Activated T-cell treated with anti-CD3 and anti-CD28 coated beads, Interleukin-2, amount 50 U/mL, for 1 hour (primary cell): ENCODE measurements at places on chromosomes 16 and 17.

GRCh38 chr16:49543631-49543946 is 170.0 kb downstream of the C16orf78 start:
- DNase-seq = no peak

- DNase-seq = peak; percentile 29
Measured at GRCh38 chr16:50067290-50067853, 1.6 kb downstream of the HEATR3 start.

DNA sequence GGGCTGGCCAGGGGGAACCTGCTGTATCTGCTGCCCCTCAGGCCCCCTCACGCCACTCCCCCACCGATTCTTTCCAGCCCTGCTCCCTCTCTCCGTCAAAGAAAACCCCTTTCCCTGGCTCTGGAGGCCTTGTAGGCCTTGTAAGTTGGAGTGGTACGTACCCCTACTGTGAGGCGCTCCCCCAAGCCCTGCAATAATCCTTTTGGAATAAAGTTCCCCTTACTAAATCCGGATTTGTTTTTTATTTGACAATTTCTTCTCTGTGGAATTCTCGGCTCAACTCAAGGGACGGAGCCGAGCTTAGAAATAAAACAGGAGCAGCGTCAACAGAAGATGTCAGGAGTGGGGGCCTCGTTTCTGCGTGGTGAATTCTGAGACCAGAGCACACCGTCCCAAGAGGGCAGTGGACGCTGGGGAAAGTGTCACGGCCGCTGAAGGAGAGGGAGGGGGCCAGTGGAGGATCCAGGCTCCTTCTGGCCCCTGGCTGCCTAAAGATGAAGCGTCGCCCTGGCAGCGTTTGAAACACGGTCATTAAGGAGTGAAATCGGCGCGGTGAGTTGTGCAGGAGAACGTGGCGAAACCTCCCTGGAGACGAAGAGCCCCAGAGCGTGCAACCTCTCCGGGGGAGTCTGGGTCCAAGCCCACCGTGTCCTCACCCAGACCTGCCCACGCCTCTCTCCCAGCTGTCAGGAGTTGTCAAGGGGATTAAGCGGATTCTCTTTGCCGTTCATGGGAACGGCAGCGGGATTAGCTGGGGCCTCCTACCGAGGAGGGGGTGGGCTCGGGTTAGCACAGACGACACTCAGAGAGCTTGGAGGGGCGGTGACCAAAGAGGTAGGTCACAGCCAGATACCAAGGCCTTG is 47.0 kb downstream of the SLC7A5 start:
- no peak for DNase-seq

- no peak for DNase-seq
Measured at GRCh38 chr16:10683170-10683569, 11.6 kb downstream of the TEKT5 start.

DNA sequence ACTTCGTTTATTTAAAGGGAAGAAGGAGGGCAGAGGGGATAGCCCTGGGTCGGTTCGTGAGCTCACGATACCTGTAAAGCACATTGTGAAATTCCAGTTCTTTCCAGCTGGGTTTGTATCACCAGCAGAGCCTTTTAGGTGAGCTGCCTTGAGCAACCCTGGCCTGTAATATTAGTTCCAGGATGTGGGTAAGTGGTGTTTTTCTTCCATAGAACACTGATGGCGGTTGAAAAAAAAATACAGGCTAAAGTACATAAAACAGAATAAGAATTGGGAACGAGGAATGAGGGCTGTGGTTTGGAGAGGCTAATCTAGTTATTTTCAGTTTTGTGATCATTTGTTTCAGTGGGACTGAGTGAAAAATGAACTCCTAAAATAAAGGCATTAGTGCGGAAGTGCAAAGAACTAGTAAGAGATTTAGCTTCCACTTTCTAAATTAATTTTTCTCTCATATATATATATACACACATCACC is 20.6 kb downstream of the HS3ST3B1 start:
- DNase-seq = no peak

DNA sequence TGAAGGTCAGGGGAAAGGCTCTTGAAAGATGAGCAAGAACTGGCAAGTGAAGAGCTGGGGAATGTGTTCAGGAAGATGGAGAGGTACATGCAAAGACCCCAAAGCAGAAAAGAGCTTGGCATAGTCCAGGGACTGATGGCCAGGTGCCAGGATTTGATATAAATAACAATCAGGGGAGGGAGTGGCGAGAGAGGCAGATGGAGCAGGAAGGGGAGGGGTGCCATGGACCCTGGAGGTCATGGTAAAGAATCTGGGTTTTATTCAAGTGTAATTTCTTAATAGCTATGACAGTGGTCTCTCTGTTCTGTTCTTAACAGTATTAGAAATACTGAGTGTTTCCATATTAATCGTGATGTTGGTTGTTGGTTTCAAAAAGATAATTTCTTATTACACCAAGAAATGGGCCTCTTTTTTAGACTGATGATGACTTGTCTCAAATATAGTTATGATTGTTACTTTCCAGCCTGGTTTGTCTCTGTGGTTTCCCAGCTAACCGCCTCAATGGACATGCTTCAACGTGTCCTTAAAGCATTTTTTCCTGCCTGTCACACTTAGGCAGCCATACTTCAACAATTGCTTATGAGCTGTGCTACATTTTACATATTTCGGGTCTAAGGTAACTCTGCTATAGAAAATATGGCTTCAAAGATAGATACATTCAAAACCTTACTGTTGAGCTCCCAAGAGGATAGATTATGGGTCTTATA is 49.4 kb downstream of the MYH10 start:
- DNase-seq = no peak

GRCh38 chr17:50424996-50425681 is 879 bp upstream of the ACSF2 start:
- DNase-seq = no peak

DNA sequence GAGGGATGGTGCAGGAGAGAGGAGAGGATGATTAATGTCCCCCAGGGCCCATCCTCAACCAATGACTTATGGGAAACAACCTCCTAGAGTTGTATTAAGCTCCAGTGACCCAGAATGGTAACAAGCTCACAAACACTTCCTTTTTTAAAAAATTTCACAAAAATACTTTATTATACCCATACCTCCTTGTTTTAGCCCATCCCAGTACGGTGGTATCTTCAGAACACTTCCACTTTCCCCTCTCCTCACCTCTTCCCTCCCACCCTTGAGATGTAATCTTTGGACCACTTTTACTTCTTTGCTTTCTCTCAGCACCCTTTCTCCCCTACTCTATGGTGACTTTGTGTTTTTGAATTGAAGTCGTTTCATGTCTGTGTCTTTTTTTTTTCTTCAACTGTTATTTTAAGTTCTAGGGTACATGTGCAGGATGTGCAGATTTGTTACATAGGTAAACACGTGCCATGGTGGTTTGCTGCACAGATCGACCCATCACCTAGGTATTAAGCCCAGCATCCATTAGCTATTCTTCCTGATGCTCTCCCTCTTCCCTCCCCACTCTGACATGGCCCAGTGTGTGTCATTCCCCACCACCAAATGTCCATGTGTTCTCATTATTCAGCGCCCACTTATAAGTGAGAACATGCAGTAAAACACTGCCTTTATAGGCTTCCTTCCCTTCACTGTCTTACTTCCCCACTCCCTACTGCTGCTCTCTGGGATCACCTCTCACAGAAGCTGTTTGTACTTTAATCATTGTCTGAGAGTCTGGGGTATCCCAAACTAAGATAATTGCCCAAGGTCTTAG is 124.5 kb downstream of the PRKCB start:
- DNase-seq = no peak

- no peak for DNase-seq
Measured at GRCh38 chr16:70392606-70393005, 45.9 kb downstream of the DDX19A start.

DNA sequence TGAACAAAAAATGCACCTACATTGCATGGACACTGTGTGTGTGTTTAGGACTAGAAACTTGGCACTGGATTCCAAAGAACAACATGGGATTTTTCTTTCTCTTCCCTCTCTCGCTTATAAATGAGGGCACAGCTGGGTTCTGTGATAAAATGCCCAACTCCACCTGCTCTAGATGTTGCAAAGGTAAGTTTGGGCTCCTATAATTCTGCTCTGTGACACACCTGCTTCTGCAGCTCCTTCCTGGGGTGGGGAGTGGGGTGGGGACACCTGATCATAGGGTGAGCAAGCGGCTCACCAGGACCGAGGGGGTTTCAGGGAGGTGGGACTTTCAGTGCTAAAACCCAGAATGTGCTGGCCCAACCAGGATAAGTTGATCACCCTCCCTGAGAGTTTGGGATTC is 104.3 kb downstream of the AXIN2 start:
- no peak for DNase-seq

- no peak for DNase-seq
Measured at GRCh38 chr16:533391-534123, 6.0 kb downstream of the CAPN15 start.

DNA sequence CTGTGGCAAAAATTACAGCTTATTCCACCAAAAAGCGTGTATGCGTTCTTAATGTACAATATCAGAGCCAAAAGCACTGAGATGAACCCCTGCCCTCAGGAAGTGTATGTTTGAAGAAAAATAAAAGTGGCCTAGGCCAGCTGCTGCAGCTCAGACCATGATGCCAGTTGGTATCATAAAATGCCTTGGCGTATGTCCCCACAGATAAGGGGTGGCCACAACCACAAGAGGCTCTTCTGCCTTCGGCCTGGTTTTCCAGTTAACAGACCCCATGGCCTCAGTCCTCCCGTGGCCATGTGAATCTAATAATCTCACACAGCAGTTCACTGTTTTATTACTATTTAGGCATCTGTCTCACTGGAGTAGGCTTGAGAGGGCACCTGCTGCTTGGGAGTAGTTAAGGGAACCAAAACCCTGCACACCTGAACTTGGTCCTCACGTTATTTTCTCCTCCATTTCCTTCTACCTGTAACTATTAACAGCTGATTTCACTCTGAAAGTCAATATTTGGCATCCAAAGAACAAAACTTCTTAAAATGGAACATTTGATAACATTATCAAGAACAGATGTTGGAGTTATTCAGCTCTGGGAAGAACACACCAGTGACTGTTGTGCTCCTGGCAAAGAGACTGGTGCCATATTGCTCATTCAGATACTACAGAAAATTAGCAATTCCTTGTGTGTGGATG is 34.8 kb upstream of the ERN1 start:
- no peak for DNase-seq

- DNase-seq = peak; percentile 43
Measured at GRCh38 chr16:67939507-67940445, 3.1 kb upstream of the PSMB10 start.

GRCh38 chr17:39769974-39770587 is 32.3 kb downstream of the GRB7 start:
- DNase-seq = peak; percentile 41

- DNase-seq = no peak
Measured at GRCh38 chr16:81216706-81217105, 21.8 kb upstream of the BCO1 start.

GRCh38 chr17:15117239-15117638 is 147.9 kb downstream of the PMP22 start:
- DNase-seq = no peak

GRCh38 chr17:36544044-36544306 is 744 bp upstream of the GGNBP2 start:
- DNase-seq = no peak

GRCh38 chr17:64200080-64201032 is 62.7 kb downstream of the TEX2 start:
- no peak for DNase-seq

DNA sequence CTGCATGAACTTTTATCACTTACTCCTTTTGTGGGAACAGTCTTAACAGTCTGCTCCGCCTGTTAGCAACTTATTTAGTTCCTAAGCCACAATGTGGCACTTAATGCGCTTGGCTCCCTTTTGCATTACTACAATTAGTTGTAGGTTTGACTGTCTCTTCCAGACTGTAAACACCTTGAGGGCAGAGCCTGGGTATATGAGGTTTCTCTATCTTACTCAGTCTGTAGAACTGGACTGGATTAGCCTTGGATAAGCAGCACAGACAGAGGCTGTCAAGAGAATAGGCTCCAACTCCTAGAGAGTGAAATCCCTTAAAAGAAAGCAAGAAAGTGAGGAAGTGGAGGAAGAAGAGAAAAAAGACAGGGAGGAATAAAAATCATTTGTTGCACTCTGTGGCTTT is 268.3 kb upstream of the MAF start:
- DNase-seq = no peak

- DNase-seq = no peak
Measured at GRCh38 chr17:66715745-66716156, 119.2 kb upstream of the CACNG5 start.

DNA sequence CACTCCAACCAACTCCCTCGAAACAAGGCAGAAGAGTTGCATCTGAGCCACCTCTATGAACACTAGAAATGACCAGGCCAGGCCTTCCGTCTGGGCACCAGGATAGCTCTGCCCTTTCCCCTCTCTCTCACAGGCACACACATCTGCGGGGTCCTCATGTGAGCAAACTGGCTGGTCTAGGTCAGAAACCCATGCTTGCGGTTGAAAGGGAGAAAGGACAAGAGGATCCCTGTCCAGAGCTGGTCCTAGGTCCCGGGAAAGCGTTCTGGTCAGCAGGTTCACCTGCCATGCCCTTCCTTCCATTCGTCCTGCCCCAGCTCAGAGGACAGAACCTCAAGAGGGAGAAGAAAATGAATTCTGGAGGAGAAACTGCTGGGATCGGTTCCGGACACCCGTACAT is 2.7 kb downstream of the MNT start:
- DNase-seq = no peak

- DNase-seq = no peak
Measured at GRCh38 chr16:79932572-79932971, 332.0 kb upstream of the MAF start.

DNA sequence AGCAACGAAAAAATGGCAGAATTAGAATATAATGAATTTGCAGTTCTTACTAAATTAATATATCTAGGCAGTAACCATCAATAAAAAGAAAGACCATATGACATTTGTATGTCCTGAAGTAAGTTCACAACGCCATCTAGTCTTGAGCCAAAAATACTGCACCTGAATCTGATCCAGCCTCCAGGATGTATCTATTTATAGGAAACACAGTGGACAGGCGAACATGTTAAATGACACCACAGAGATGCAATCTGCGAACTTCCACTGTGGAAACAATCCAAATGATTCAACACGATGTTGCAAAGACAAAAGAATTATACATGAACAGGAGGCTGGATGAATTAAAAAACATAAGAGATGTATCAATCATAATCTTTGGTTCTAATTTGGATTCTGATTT is 197.6 kb downstream of the CDH13 start:
- no peak for DNase-seq

DNA sequence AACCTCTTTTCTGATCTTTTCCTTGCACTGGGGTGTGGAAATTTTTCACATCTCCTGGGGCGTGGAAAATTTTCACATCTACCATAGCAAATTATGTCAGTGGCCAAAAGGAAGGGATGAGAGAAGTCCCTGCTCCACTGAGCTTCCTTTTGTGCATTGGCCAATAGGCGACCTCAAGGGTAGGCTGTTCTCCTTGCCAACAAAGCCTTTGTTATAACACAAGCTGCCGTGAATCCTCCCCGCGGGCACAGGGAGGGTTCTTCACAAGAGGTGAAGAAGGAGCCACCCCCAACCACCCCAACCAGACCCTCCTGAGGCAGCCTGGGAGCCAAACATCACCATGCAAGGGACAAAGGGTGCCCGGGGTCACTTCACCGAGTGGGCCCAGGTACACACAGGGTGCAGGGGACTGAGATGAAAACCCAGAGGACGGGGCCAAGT is 6.5 kb downstream of the SLC5A11 start:
- DNase-seq = no peak
